Spinal cord (tissue), 10 donors: ENCODE measurements at places on chromosomes 2 and 18. TPM values are rescaled to one million over a fixed set of nuclear protein-coding genes. Genes with fewer than 3 reads are reported as not detected.
A peak's percentile ranks its signal among the peaks of the same experiment; 100 is the strongest.

DNA sequence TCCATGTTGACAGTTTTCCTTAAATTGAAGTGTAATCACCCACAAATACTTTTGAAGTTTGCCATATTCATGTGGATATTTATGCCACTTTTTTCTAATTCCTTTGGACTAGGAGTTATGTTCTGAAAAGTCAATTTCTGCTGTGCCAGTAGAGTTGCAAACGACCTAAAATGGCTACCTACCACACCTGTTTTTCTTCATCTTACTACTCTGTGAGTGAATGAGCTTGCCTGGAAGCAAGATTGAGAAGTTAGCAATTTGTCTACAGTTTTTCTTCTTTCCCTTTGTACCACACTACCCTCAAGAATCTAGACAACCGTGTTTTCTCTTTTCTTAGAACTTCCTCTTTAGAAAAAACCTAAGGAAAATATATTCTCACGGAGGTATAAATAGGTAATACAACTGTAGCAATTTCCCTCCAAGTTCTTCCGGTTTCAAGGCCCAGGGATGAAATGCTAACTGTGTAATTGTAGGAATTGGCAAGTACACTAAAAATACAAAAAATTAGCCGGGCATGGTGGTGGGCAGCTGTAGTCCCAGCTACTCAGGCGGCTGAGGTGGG is 7.3 kb upstream of the SLC39A10 start:
- no peak for DNase-seq

GRCh38 chr2:196289000-196289399 is 117.6 kb upstream of the STK17B start:
- DNase-seq, result no peak

UXS1 gene
- 79.1 TPM for total RNA-seq

- DNase-seq, result no peak
These were observed 6.2 kb upstream of the DNAJB2 start for GRCh38 chr2:219272995-219273394.

GRCh38 chr18:51514128-51514527 is 316.6 kb upstream of the MEX3C start:
- DNase-seq, result no peak

DNA sequence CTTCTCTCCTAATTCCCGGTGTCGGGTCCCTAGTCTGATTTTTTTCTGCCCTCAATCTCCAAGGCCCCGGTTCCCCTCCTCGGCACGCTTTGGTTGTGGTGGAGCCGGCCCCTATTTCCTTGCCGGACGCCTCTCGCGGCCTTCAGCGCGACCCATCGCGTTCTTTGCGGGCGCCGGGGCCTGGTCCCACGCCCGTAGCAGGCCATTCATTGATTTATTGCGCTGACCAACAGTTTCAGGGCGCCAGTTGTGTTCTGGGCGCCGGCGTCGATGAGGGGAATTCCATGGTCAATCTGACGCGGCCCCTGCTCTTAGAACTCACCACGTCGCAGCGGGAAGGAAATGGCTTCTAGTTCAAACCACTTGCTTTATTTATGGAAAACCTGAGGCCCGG is 396 bp downstream of the CNOT9 start:
- peak; percentile 20 for DNase-seq

GRCh38 chr18:23066060-23066459 is 69.2 kb upstream of the CABLES1 start:
- no peak for DNase-seq

- DNase-seq, result no peak
These were observed 528.3 kb downstream of the CMPK2 start for GRCh38 chr2:6337472-6337820.

DNA sequence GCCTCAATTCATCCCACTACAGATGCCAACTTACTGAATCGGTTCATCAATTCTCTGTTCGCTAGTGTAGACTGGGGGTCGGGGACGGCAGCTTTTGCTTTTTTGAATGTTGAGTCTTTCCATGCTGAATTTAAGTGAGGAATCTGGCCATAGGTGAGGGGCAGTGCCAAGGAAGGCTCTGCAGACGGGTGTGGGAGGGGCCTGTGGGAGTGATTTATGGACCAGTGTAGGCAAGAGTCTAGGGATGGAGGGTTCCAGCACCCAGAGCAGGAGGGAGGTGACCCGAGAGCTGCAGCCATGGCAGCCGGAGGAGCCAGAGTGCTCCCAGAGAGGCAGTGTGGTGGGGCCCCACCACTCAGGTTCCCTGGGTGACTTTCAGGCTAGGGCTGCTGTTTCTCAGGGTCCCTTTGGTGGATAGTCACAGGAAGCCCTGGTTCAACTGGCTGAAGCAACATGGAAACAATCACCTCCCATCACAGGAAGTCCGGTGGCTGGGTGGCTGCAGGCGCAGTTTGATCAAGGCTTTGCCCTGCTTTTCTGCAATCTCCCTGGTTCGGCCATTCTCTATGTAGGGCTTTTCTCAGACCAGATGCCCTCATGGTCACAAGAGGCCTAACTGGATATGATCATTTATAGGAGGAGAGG is 16.9 kb upstream of the TEX44 start:
- no peak for DNase-seq

RAB17 gene
- 1.1 TPM for total RNA-seq

DNA sequence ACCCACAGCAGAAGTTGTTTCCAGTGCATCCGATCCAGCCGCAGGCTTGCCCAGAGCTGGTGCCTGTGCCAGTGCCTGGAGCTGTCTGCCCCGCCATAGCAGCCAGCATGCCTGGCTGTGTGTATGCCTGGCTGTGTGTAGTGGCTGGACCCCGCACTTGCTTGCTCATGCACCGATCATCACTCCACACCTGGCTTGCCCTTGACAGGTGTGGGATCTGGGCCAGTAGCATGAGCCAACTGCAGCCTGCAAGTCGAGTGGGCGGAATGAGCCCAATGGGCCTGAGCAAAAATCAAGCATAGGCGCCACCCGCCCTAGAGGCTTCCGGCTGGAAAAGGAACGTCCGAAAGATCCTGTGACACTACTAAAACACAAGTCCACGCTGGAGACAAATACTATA is 74.5 kb downstream of the EPB41L3 start:
- DNase-seq, result no peak

TIGD1 gene
- total RNA-seq, result 5.9 TPM

UGT1A5 gene
- not detected for total RNA-seq

DNA sequence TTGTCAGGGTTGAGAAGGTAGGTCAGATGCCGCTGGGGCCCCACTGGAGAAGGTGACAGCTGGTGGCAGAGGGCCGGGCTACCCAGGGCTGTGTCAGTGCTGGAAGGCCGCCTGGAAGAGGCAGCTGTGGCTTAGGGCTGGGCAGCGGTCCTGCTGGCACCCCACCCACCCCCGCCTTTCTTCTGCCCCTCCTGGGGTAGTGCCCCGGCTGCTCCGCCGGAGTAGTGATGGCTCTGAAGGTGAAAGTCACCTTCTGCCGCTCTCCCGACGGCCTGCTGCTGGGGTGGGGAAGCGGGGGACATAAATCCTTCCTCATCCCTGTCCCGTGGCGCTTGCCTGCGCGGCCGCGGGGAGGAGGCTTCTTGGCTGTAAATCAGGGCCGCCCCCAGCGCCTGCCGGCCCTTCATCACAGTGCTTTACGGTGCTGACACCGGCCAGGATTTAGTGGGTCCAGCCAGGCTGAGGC is 332.2 kb downstream of the DYSF start:
- no peak for DNase-seq
